ENCODE measurements at places on chromosomes 12 and 14. TPM values are rescaled to one million over a fixed set of nuclear protein-coding genes. Genes with fewer than 3 reads are reported as not detected.
A peak's percentile ranks its signal among the peaks of the same experiment; 100 is the strongest.

- no peak for DNase-seq
Observed at GRCh38 chr12:27332407-27332713, 276 bp upstream of the BMAL2 start.

GRCh38 chr14:99012703-99013102 lies 259.3 kb downstream of the BCL11B start:
- DNase-seq = no peak

GRCh38 chr12:87806310-87806709 lies 222.9 kb downstream of the C12orf50 start:
- no peak for DNase-seq

Gene LGR5
- total RNA-seq = not detected

GRCh38 chr12:65403188-65403587 lies 124.7 kb downstream of the MSRB3 start:
- DNase-seq = no peak

DNA sequence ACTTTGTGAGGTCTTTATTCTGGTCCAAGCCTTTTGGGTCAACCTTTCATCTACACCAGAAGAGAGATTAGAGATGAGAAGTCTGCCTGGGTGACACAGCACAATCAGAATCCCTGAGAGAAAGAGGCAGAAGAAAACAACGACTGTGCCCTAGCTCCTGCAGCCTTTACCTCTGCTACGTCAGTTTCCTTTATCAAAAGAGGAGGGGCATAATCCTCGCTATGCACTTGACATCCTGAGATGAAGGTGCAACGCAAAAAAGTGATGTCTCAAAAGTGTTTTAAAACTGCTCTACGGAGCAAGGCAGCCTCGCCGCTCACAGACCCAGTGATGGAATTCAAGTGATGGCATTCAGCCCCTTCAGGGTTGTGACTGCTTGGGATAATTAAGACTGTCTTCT lies 21.7 kb downstream of the ZDHHC22 start:
- DNase-seq = no peak

Gene MYL2
- not detected for total RNA-seq

Gene HECTD1
- total RNA-seq = 82.2 TPM

Gene KRT72
- total RNA-seq = 0.32 TPM

DNA sequence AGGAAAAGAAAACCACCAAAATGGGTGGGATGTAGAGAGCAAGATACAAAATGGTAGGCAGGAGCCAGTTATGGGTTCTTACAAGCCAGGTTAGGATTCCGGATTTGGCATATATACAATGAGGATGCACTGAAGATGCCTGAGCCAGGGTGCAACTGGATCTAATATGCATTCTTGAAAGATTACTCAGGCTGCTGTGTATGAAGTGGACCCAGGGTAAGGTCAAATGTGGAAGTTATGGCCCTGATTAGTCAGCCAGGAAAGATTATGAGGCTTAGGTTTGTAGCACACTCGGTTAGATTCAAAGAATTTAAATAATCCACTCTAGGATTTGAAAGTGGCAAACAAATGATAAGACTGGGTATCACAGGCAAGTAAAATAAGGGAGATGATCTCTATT lies 1750.7 kb upstream of the FLRT2 start:
- DNase-seq = no peak

DNA sequence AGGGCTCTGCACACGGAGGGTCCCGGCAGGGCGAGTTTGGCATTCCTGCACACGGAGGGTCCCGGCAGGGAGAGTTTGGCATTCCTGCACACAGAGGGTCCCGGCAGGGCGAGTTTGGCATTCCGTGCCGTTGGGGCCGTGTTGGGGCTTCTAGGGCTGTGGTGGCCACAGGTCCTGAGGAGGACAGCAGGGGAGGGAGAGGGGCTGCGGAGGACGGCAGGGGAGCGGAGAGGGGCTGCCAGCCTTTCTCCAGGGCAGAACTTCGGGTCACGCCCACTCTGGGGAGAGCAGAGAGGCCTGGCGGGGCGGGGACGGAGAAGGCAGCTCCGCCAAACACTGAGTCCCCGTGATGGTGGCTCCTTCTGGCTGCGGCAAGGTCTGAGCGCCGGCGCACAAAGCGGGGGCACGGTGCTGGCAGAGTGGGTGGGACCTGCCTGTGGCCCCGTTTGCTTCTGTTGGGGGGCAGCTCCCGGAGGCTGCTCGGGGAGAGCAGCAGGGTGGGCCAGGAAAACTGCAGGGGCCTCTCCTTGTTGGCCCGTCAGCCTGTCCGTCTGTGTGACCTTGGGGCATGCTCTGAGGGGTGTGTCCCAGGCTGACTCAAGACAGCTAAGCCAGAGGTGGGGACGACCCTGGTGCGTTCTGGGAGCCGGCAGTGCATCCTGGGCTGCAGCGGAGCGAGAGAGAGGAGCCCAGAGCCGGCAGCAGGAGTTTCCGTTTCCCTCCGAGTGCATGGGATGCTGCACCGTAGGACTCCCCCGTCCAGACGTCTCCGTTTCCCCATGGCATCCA lies 60.2 kb downstream of the LRCOL1 start:
- no peak for DNase-seq

- DNase-seq = no peak
Observed at GRCh38 chr12:19761463-19761862, 322.2 kb downstream of the AEBP2 start.

Gene RIN3
- total RNA-seq = 62.4 TPM

- no peak for DNase-seq
Observed at GRCh38 chr14:30385925-30386324, 173.0 kb upstream of the G2E3 start.

DNA sequence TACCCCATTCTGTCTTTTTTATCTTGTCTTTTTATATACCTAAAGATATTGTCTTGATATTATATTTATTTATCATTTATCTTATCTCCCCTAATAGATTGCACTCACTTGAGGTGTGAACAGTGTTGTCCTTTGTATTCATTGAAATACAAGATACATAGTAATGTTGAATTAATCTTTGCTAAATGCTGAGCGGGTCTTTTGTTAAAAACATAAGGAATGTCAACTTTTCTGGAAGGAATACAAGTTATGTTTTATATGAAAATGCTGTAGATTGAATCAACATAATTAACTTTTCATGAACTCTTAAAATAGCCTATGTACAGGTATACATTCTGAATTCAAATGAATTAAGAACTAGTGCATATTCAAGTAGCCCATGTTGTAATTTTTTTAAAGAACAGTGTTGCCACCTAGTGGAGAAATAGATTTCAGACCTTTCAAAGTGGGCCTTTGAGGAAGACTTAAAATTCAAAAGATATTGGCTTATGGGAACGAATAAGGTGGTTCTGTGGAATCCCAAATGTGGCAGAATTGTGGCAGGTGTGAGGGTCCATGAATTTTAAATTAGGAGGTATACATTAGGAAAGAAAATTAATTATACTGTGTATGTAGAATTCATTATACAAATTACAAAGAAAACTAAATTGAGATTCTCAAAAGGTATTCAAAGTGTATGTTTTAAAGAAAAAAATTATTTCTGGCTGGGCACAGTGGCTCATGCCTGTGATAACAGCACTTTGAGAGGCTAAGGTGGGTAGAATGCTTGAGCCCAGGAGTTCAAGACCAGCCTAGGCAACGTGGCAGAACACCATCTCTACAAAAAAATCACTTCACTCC lies 19.1 kb downstream of the BBOF1 start:
- no peak for DNase-seq

Gene MMP14
- total RNA-seq = 3.1 TPM

Gene GARIN6
- not detected for total RNA-seq

DNA sequence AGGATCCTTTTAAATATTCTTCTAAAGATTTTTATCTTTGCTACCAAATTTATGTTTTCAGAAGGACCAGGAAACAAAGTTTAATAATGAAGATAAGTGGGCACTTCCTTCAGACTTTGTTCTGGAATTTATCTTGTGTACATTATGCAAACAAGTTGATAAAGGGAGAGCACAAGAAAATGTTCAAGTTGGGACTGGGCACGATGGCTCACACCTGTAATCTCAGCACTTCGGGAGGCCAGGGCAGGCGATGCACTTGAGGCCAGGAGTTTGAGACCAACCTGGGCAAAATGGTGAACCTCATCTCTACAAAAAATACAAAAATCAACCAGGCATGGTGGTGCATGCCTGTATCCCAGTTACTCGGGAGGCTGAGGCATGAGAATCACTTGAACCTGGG lies 4.6 kb downstream of the PLBD1 start:
- no peak for DNase-seq

Gene BICDL1
- total RNA-seq = 103 TPM

- peak; percentile 49 for DNase-seq
Observed at GRCh38 chr12:3135522-3136461, 58.6 kb downstream of the TSPAN9 start.

DNA sequence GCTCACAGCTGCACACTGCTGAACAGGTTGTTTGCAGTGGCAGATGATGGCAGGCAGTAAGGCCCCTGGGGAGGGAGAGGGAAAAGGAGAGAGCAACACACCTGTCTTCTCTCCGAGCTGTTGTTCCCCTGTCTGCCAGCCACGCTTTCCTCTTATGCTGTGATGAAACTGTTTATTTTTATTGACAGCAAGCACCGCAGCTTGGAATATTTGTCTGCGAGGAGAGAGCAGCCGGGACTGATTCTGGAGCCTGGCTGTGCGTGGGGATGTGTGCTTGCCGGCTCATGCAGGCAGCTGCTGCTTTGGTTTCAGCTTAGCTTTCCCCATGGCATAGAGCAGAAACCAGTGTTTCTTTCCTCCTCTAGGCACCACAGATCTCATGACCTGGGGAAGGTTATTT lies 58.7 kb upstream of the KCNA5 start:
- no peak for DNase-seq

- no peak for DNase-seq
Observed at GRCh38 chr14:93980456-93981201, 4.3 kb upstream of the ASB2 start.

DNA sequence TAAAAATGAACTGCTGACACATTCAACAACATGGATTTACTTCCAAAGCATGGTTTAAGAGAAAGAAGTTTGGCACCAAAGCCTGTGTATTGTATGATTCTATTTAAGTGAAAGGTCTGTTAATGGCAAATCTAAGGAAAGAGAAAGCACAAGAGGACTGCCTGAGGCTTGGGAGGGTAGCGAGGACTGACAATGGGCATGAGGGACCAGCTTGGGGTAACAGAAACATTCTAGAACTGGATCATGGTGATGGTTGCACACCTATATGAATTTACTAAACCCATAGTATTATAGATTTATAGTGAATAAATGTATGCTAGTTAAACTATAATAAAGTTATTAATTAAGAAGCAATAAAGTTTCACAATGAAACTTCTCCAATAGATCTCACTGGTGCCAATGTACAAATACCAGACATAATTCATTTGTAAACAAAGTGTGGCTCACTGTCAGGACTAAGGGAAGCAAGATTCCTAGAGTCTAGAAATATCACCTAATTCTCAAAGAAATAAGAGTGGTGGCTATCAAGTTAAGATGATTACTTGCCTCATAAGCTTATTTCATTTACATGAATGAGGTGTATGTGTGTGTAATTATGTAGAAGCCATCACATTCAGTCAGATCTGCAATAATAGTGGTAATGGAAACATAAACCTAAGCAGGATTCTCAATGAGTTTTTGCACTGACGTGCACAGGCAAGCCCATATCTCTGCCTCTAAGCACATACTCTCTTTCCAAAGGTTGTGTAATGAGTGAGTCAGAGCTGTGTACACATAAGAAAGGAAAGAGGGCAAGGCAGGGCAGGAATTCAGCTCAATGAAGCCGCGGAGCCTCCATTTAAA lies 353.4 kb downstream of the KCNH5 start:
- DNase-seq = no peak

DNA sequence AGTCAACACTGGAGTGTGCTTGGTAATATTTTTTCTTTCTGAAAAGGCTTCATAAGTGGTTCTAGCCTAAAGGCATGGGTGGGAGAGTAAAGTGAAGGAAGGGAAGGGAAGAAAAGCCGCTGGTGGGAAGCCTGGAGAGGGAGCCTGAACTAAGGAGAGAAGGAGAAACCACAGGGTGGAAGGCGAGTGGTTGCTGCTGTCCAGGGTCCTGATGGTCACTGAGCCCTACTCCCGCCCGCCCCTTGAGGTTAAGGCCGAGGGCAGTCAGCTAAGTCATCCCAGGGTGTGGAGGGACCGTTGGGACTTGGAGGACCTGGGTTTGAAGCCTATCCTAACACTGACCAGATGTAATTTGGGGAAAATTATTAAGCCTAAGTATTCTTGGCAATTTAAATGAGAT lies 189.1 kb downstream of the PIWIL1 start:
- peak; percentile 5 for DNase-seq

All from activated CD8-positive, alpha-beta T cell treated with anti-CD3 and anti-CD28 coated beads for 36 hours (primary cell).